ENCODE measurements at places on chromosomes 1 and 21. TPM values are rescaled to one million over a fixed set of nuclear protein-coding genes. Genes with fewer than 3 reads are reported as not detected.
A peak's percentile ranks its signal among the peaks of the same experiment; 100 is the strongest.

DNA sequence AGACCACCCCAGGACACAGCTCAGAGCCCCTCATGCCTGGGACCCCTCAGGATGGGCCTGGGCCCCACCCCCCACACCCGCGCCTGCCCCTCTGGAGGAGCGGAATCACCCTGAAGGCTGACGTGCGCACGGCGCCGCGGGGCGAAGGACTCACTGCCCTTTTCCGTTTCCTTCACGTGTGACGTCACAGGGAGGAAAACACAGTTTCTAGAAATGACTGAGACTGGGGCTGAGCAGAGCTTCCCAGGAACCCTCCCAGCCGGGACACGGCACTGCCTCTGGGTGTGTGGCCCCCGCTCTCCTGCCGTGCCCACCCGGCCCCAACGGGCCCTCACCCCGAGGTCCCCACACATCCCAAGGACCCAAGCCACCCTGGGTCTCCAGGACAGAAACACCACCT, 5.4 kb upstream of the TNFRSF4 start:
- DNase-seq: peak; percentile 83

LYSMD1 gene
- 2.2 TPM for total RNA-seq

FLG2 gene
- not detected for total RNA-seq

GRCh38 chr1:91600431-91601337, 100.0 kb downstream of the CDC7 start:
- DNase-seq: no peak

SYPL2 gene
- 1.0 TPM for total RNA-seq

- no peak for DNase-seq
These were observed 586 bp downstream of the CHI3L2 start for GRCh38 chr1:111227851-111228747.

DNA sequence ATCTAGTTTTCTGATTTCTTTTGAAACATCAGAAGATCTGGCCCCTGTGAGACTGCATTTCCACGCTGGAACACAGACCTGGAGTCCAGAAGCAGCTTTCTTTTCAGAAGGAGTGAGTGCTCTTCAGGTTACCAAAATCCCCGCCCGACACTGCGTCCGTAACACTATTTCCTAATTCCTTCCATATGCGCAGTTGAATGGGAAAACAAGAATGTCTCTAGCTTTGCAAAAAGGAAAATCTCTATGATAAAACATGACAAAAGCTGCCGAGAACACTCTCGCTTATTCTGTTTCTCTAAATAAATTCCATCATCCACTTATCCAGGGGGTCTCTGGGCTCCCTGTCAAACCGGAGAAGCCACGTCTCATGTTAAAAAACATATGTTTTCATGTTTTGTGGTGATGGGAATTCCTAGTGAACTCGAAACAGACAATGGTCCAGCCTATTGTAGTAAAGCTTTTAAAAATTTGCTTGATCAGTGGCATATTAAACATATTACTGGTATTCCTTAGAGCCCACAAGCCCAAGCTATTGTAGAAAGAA, 67.7 kb downstream of the PLD5 start:
- DNase-seq: no peak

PIGC gene
- total RNA-seq: 23.4 TPM

DNA sequence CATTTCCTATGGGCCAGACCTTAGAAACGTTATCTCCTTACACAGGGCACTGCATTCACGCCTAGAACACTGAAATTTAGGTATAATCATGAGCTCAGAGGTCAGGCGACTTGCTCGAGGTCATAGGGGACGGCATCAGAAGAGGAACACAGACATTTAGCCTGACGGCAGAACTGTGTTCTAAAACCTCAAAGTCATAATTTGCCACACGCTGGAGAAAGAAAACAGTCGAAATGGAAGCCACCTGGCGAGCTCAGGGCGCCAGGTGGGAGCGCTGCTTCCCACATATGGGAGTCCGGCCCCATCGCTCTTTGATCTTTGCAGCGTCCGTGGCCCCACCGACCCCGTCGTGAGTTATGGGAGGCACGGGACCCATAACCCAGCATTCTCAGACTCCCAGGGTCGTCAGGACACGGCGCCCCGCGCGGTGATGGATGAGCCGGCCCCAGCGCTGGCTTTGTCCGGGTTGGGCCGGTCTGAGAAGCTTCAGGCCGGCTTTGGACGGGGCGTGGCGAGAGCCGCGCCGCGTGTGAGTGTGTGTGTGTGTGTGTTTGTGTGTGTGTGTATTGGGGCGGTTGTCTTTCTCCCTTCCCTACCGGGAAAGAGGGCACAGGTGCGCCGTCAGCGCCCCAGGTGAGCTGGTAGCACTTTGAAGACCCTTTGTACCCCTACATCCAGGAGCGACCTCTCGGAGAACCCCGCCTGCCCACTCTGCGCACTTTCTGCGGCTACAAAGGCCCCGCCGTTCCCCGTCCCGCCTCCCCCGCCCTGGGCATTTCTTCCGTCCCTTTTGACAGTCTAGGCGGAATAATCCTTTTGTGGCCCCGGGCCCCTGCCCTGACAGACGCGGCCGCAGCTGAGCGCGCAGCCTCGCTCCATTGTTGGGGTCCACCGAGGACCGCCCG, 861 bp upstream of the DRAXIN start:
- DNase-seq: no peak

DNA sequence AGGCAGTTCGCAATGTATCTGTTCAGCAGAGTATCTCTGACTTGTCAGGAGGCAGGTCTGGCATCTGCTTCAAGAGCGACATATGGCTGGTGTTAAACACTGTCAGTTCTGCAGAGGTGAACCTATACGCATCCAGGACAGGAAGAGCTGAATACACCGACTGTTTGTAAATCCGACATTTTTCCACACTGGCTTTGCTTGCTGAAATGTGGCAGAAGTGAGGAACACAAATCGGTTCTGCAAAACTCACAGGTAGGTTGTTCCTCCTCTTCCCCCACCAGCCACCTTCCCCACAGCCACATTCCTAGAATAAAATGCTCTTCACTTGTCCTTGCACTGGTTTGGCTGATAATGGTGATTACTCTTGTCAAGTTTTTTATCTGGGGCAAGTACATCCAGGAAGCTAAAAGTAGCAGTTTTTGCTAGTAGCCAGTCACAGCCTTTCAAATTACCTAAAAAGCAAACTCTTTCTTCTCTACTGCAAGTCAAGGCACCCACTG, 289.2 kb downstream of the GRIK1 start:
- DNase-seq: no peak

GRCh38 chr1:243980471-243980870, 70.6 kb upstream of the ZBTB18 start:
- DNase-seq: no peak

GRCh38 chr1:170666541-170667254, 2.8 kb downstream of the PRRX1 start:
- DNase-seq: peak; percentile 69

GRCh38 chr1:21541835-21542234, 32.6 kb downstream of the ALPL start:
- no peak for DNase-seq

GRCh38 chr1:222787729-222788128, 27.1 kb upstream of the DISP1 start:
- no peak for DNase-seq

GRCh38 chr1:21931171-21932093, 5.7 kb downstream of the HSPG2 start:
- peak; percentile 92 for DNase-seq

TTC34 gene
- 4.2 TPM for total RNA-seq

- no peak for DNase-seq
These were observed 262.4 kb upstream of the DAB1 start for GRCh38 chr1:57686306-57686705.

DNA sequence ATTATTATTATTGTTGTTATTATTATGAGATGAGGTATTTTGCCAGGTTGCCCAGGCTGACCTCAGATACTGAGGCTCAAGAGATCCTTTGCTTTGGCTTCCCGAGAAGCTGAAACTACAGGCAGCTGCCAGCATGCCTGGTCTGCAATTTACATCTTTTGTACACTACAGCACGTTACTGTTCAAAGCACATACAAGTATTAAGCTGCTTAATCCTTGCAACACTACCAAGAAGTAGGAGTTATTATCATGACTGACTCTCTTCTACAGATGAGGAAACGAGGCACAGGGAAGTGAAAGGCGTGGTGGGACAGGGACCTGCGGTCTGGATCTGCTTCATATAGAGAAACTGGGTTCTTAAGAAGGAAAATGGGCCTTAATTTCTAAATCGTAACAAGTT, 11.6 kb downstream of the ERG start:
- no peak for DNase-seq

- no peak for DNase-seq
These were observed 7.7 kb downstream of the SUCO start for GRCh38 chr1:172540635-172541034.

DNA sequence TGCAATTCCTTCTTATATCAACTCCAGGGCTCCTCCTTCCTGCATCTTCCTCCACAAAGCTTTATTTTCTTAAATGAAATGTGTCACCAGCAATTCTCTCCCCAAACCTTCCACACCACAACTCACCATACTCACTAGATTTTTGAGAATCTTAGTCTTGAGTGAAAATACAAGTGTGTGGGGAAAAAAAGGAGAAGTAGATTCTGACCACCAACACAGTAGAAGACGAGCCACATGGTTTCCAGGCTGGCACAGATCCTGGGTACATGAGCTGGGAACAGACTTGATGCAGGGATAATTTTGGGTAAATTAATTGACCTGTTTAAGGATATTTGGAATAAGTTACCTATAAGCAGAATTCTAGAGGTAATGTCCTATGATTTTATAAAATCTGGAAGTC, 72.8 kb upstream of the KCNJ15 start:
- no peak for DNase-seq

CRYAA gene
- not detected for total RNA-seq

DNA sequence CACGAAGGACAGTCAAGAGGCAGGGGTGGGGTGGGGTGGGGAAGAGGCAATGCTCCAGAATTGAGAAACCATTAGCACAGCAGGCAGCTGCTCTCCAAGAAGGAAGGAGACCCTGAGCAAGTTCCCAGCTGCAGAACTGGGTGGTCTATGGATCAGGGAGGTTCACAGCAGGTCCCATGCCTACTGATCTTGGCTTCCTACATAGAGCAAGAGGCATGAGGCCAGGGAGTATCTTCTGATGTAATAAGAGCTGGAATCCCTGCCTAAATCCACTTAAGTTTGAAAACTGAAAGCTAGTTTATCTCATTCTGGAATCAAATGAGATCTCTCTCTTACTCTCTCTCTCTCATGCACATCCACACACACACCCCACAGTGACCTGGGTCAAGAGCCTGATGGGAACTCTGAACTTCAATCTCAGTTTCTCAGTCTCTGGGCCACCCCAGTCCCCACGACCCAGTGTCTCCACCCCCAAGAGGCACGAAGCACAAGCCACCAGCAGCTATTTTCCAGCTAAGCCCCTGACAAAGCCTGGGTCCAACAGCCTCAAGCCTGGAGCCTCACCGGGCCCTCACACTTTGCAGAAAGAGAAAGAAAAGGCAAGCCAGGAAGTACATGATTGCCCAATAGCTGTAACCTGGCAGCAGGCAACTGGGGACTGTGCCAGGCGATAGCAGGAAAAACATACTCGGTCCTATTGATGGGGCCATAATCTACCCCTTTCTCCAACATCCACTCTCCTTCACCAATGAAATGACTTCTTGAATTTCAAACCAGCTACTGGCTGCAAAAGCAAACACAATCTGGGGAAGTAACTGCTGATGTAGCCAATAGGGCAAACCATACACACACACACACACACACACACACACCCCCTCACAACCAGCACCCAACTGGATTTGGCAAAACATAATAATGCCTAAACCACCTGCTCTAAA, 2.2 kb downstream of the NUAK2 start:
- DNase-seq: no peak

DNA sequence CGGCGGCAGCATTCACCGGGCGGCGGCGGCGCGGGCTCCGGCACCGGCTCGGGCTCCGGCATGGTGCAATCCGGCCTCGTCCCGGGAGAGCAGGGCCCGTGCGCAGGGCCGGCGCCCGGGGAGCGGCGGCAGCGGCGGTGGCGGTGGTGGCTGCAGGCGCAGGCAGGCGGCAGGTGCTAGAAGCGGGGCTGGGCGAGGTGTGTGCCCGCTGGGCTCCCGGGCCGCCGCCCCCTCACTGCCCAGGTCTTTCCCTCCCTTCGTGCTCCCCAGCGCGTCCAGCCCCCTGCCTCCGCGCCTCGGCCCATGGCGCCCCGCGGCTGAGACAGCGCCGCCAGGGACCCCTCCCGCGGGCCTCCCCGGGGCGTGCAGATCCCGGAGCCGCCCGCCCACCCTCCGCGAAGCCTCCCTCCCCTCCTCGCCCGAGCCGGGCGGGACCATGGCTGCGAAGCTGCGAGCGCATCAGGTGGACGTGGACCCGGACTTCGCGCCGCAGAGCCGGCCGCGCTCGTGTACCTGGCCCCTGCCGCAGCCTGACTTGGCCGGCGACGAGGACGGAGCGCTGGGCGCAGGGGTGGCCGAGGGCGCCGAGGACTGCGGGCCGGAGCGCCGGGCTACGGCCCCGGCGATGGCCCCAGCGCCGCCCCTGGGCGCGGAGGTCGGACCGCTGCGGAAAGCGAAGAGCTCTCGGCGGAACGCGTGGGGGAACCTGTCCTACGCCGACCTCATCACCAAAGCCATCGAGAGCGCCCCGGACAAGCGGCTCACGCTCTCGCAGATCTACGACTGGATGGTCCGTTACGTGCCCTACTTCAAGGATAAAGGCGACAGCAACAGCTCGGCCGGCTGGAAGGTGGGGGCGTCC, 492 bp downstream of the FOXO6 start:
- no peak for DNase-seq

CFHR3 gene
- total RNA-seq: not detected

GRCh38 chr1:74247881-74248528, 12.8 kb downstream of the TNNI3K start:
- DNase-seq: no peak

GRCh38 chr1:171420810-171421209, 64.5 kb upstream of the PRRC2C start:
- DNase-seq: no peak

RASSF5 gene
- 50.3 TPM for total RNA-seq

DNA sequence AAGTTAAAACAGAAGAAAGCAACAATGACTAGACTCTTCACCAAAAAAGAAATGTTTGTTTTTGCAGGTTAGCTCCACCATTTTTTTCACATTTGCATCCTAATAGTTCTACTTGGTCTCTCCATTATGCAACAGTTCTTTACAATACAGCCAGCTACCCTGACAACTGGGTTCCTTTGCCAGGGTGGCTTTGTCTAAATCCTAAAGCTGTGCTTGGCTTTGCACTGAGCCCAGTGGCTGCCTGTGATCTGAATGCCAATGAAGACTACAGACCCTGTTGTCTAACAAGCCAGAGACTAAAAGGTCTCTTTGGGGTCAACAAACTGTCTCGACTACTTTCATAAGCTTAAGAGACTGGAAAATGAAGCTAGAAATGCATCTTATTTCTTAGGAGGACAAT, 112.0 kb downstream of the AKT3 start:
- no peak for DNase-seq

- DNase-seq: peak; percentile 57
These were observed 62.4 kb downstream of the CD247 start for GRCh38 chr1:167455786-167456446.

GRCh38 chr1:21385022-21385421, 54.9 kb upstream of the NBPF3 start:
- DNase-seq: no peak

DNA sequence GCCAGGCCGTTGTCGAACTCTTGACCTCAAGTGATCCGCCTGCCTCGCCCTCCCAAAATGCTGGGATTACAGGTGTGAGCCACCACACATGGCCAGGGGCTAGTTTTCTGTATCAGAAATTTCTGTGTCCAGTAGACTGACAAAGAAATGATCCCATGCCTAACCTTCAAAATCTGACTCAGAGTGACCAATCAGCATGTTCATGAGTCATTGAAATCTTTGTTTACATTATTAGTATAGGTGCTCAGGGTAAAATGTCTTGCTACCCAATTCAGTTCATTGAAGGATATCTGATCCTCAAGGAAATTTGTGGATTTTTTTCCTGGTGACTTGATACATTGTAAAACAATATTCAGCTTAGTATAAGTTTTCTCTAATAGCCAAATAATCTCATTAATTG, 11.0 kb upstream of the LDLRAD2 start:
- no peak for DNase-seq
